ENCODE measurements at places on chromosomes 16 and 17. TPM values are rescaled to one million over a fixed set of nuclear protein-coding genes. Genes with fewer than 3 reads are reported as not detected.

Gene PLEKHG4
- 11.9 TPM for total RNA-seq

Gene ASIC2
- total RNA-seq, result 2.0 TPM

Gene ITGA2B
- total RNA-seq, result 0.39 TPM

Gene ATP2C2
- total RNA-seq, result 188 TPM

Gene ADAP2
- total RNA-seq, result 6.2 TPM

Gene SPNS3
- 0.89 TPM for total RNA-seq

Gene MPV17L
- 7.6 TPM for total RNA-seq

Gene PRSS22
- 12.9 TPM for total RNA-seq

Gene SBK1
- 0.28 TPM for total RNA-seq

- peak; percentile 51 for DNase-seq
Observed at GRCh38 chr17:2266045-2266864, 37.3 kb downstream of the SMG6 start.

GRCh38 chr16:85206472-85207356 is 94.4 kb upstream of the CIBAR2 start:
- peak; percentile 54 for DNase-seq

GRCh38 chr17:12918142-12918541 is 99.7 kb downstream of the ELAC2 start:
- no peak for DNase-seq

DNA sequence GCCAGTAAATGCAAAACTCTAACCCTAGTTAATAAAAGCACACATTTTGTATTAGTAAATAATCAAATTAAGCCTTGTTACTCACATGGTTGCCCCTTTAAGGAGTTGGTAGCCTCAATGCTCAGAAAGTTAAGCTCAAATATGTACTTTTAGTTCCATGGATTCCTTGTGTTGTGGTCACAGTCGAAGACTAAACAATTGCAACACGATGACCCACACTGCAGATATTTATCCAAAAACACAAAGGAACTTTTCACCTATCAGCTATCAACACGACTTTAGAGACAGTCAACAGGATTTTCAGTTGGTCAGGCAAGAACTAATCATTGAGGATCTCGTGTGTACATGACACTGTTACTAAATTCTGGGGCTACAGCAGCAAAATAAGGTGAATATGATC is 47.4 kb upstream of the NUDT7 start:
- DNase-seq, result no peak

GRCh38 chr16:48734220-48734619 is 124.2 kb upstream of the N4BP1 start:
- DNase-seq, result no peak

- no peak for DNase-seq
Observed at GRCh38 chr17:82978765-82979349, 100.6 kb upstream of the METRNL start.

GRCh38 chr17:57009737-57010445 is 32.0 kb downstream of the SCPEP1 start:
- peak; percentile 50 for DNase-seq

DNA sequence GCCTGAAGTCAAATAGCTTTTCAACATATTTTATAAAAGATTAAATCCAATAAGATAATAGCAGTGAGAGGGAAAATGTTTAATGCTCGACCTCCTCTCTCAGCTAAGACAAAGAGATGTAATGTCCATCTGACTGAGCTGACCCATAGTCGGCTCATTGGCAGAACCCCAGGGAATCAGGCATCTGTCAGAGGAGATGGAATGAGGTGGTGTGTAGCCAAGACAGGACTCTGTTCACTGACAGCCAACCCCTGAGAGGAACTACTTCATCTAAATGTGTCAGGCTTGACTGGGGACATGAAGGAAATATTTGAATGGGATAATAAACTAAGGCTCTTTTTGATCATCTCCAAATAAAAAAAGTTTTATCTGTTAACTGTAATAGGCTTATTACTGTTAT is 188.0 kb downstream of the CDH11 start:
- DNase-seq, result no peak

- no peak for DNase-seq
Observed at GRCh38 chr16:78436023-78436422, 336.6 kb downstream of the WWOX start.

- no peak for DNase-seq
Observed at GRCh38 chr16:81435103-81435502, 9.5 kb upstream of the CMIP start.

DNA sequence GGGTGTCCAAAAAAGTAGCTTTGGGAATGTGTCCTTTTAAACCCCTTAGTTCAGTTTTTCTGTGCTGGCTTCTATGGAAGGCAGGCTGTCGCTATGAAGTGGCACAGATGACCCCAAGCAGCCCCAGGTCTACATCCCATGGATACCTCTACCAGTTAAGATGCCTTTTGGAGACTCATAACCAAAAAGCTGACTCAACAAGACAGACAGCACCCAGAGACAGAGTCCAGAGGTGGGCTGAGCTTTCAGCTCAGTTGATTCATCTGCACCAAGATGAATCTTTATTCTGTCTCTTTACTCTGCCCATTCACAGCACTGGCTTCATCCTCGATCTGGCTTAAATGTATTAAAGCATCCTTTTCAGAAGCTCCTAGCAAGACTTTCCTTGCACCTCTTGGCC is 29.8 kb upstream of the RBBP6 start:
- DNase-seq, result no peak

DNA sequence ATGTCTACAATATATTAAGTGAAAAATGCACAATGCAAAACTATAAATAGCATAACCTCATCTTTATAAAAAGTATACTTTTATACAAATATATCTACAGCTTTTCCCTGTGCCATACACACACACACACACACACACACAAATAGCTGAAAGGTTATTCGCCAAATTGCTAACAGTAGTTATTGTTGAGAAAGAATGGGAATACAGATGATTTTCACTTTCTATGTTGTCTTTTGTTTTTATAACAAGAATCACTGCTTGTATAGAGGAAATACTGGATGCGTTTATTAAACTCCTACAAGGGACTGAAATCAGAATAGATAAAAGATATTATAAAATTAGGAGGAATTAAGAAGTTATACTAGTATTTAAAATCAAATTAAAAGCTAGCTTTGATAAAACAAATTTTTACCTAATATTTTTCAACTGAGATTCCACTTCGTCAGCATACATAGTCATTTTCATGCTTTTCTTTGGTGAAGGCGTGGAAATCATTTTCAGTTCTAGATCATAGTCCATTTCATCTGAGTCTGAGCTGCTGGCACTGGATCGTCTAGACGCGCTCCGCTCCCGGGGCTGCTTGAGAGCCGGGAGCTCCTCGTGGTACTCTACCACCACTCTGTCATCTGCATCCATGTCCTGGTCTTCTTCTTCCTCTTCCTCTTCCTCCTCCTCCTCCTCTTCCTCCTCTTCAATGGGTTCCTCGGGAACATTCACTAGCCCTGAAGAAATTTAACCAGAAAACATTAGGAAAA is 17.0 kb upstream of the ITGAE start:
- DNase-seq, result no peak

- no peak for DNase-seq
Observed at GRCh38 chr16:47562366-47562765, 101.2 kb downstream of the PHKB start.

DNA sequence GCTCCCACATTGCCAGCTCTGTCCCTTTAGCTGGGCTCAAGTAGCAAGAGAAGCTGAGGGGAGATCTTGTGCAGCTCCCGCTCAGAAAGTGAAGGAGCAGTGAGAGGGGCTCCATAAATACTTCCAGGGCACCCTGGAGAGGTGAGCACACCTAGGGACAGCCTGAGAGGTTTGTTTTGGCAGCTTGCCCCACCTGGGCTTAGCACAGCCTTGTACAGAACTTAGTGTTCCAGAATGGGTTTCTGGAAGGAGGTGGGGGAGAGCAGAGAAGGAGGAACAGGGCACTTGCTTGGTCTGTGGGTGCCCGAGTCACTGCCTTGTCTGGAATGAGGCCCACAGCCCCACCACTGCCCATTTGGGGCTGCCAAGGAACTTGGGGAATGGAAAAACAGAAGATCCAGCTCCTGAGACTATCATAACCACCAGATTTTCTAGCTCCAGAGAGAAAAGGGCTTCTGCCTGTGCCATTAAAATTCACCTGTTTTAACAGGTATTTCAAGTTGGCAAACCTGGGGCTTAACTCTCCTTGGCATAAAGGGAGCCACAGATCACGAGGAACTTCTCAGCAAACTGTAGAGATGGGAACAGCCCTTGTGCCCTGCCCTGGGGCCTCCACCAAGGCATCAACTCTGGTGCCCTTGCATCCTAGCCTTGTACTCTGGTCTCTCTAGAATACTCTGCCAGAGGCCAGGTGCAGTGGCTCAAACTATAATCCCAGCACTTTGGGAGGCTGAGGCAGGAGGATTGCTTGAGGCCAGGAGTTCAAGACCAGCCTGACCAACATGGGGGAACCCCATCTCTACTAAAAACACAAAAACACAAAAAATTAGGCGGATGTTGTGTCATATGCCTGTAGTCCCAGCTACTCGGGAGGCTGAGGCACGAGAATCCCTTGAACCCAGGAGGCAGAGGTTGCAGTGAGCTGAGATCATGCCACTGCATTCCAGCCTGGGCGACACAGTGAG is 1.9 kb downstream of the PRR15L start:
- DNase-seq, result peak; percentile 83

DNA sequence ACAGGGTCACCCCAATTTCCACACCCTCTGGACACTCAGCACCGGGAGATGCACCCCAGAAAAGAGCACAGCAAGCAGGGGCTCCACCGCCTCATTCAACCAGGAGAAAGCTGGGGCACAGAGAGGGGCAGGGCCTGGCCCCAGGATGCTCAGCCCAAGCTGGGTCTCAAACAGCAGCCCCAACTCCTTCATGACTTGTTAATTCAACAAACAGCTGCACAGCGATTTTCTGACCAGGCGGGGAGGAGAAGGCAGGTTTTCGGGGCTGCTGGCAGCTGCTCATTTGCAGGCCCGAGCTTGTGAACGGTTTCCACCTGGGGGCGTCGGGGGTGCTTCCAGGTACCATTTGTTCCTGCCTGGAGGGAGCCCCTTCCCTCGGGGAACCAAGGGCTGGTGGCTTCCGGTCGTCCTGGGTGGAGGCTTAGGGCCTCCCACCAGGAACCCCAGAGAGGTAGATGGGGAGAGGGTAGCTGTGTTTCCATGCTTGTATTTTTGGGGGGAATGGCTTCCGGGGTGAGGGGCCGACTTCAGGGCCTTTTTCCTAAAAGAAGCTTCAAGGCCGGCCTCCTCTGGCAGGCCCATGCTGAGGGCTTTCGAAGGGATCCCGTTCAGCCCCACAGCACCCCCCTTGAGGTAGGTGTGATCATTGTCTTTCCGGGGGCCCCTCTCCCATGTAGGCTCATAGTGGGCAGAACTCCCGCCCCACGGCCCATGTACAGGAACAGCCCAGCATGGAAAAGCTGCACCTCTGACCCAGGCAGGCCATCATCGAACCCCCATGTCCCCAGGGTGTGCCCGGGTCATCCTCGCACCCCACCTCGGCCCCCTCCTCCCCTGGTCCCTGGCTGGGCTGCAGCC is 191.6 kb upstream of the GSE1 start:
- no peak for DNase-seq

- DNase-seq, result no peak
Observed at GRCh38 chr16:24568392-24568791, 29.0 kb downstream of the RBBP6 start.
